ENCODE measurements at places on chromosomes 7 and 10.

DNA sequence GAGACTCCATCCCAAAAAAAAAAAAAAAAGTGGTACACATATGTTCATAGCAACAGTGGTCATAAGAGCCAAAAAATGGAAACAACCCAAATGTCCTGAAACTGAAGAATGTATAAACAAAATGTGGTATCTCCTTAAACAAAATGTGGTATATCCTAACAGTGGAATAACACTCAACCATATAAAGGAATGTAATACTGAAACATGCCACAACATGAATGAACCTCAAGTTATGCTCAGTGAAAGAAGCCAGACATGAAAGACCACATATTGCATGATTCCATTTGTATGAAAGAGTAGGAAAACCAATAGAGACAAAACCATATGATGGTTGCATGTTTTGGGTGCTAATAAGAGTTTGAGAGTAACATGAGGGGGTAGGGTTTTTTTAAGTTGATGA lies 3.1 kb downstream of the GJC3 start:
- no peak for DNase-seq

- DNase-seq: no peak
Measured at GRCh38 chr7:72080865-72081510, 331.1 kb downstream of the CALN1 start.

- no peak for DNase-seq
Measured at GRCh38 chr7:801940-802381, 30.3 kb upstream of the SUN1 start.

DNA sequence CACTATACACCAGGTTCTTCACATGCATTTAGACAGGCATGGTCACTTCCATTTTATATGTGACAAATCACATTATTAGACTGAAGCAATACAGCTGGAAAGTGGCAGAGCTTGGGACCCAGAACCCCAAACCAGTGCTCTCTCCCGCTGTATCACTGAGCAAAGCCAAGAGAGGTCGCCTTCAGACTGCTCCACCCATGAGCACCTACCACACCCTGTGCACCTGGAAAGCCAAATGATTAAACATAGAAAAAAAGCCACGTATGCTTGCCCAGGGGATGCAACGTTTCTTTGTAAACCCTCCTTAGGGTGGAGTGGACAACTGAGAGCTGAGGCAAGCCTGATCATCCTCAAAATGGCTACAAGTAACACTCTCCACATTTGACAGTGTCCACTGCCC lies 72.5 kb downstream of the CCDC6 start:
- DNase-seq: no peak

GRCh38 chr10:6144406-6145165 lies 55.8 kb downstream of the RBM17 start:
- DNase-seq: peak; percentile 84

DNA sequence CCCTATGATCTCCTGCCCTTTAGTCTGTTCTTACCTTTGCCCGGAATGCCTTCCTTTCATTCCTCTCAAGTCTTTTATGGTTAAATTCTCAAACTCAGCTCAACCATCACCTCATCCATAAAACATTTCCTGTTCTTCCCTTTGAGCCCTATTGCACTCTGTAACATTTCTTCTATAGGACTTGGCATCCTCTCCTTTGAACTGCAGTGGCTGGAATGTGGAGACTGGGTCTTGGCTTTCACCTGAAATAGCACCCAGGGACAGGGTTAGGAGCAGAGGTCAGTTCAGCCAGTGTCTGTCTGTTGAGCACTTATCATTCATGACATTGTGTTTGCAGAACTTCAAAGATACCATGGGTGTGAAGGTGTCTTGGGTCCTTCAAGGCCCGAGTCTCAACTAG lies 7.2 kb downstream of the NFE2L3 start:
- no peak for DNase-seq

- no peak for DNase-seq
Measured at GRCh38 chr7:26318921-26319320, 27.3 kb downstream of the SNX10 start.

DNA sequence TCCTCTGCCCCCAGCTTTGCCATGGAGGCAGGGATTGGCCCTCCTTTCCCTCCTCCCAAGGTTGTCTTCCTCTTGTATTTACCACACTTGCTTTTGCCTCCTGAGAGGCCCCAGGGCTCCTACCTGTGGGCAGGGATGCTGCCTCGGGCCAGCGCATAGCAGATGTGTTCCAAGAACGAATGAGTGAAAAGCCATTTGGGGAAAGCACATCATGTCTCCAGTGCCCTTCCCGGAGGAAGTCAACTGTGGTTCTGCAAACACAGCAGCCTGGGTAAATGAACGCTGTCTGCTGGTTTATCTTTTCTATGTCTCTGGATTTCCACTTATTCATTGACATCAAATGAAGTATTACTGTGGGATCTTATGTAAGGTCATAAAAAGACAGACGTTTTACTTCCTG lies 161.7 kb downstream of the FANK1 start:
- no peak for DNase-seq

Measured in activated T-cell treated with anti-CD3 and anti-CD28 coated beads, Interleukin-2, amount 50 U/mL, for 4 hours (primary cell).